ENCODE measurements at places on chromosomes 12 and 14. TPM values are rescaled to one million over a fixed set of nuclear protein-coding genes. Genes with fewer than 3 reads are reported as not detected.

DNA sequence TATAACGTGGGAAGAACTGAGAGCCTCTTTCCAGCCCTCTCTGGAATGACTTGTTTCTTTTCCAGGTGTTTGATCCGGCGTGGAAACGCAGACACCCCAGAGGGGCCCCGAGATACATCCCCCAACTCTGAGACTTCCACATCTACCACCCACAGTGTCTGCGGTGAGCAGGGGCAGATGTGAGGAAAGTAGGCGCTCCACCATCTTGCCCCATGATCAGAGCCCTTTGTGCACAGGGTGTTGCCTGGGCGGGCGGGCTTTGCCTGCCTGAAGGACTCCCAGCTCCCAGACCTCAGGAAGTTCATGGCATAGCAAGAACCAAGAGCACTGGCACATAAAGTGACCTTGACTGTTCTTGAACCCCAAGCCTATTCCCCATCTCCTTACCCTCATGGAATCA, 2.8 kb downstream of the CARMIL3 start:
- H3K27me3 ChIP-seq, result no peaks in the 10 kb centered on the region
- H3K4me1 ChIP-seq, result peaks cover 18% of the 10 kb centered on the region
- no peak overlapping the region for H3K4me3 ChIP-seq
- DNase-seq, result no peak
- H3K27ac ChIP-seq, result no peak overlapping the region

EIF2S3B gene
- 1.2 TPM for total RNA-seq

DNA sequence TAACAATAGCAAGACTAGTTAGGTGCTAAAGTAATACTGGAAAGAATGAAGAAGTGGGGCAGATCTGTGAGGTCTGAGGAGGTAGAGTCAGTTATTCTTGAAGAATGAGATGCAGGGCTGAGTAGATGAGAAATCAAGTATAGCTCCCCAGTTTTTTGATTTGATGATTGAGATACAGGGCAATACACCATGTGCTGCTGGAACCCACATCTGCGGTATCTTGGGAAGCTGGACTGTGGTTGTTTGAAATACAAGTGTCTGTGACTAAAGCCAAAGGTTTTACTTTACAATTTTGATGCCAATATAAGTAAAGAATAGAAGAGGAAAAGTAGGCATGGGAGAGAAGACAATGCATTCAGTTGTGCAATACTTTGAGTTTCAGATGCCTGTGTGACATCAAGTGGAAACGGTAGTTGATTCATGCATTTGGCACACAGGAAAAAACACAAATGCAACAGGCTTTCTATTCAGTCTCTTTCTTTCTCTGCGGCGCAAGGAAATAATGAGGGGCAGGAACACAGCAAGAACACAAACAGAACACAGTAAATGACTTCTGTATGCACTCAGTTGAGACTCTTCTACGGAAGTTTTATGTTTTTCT, 190.2 kb upstream of the SLC38A2 start:
- no peak overlapping the region for H3K4me3 ChIP-seq
- peaks cover 25% of the 10 kb centered on the region for H3K4me1 ChIP-seq
- no peaks in the 10 kb centered on the region for H3K36me3 ChIP-seq
- DNase-seq, result no peak
- no peak overlapping the region for H3K27ac ChIP-seq
- H3K27me3 ChIP-seq, result no peaks in the 10 kb centered on the region

DNA sequence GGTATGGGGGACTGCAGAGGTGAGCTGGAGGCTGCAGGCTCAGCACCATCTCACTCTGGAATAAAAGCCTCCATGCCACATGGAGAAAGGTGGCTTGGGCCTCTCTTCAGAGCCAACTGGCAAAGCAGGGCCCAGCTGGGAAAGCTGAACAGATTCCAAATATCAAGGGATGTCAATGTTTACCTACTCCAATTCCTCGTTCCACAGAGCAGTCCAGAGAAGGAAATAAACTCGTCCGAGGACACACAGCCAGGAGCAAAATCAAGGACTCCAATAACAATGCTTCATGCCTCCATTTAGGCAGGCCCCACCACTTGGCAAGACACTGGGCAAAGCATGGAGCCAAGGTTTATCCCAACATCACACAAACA, 36.3 kb upstream of the PNMA1 start:
- H3K27me3 ChIP-seq, result no peaks in the 10 kb centered on the region
- H3K36me3 ChIP-seq, result no peaks in the 10 kb centered on the region
- H3K4me3 ChIP-seq, result no peak overlapping the region
- H3K27ac ChIP-seq, result peak overlapping the region; percentile 42

FBXL14 gene
- 15.2 TPM for total RNA-seq

PRICKLE1 gene
- total RNA-seq, result 25.3 TPM

DNA sequence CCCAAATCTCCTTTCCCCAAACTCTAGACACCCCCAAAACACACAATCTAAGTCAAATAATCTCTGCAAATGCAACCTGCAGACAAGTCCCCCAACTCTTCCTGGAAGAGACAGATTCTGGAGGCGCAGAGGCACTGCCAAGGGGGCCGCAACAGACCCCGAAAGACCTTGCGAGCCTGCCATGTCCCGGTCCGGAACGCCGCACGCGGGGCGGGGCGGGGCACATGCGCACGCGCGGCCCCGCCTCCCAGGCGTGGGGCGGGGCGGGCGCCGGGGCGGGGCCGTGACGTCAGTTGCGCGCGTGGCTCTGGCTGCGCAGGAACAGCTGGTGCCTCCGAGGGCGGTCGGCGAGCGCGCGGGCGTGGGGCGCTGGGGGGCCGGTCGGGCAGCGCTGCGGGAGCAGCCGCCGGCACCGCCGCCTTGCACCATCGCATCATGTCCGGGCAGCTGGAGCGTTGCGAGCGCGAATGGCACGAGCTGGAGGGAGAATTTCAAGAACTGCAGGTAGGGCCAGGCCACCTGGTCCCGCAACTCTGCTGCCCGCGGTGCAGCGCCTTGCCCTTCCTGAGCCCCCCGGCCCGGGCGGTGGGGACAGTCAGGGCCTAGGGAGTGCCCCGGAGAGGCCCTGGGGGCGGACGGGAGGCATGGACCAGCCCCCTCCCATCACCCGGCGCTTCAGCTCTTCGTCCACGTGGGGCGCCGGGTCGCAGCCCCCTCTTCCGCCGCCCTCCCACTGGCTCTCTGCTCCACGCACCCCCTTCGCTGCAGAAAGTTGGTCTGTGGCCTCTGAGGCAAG, at the start of gene TMEM120B:
TMEM120B (plus strand) TSS at position 292 of the 796 bp plus-strand sequence; CDS start at position 436, 144 bp downstream.
- H3K4me3 ChIP-seq, result peak within 1 kb of the TSS; percentile 94
- peaks cover 40% of the 10 kb centered on the region for H3K4me1 ChIP-seq
- no peaks in the 10 kb centered on the region for H3K27me3 ChIP-seq
- no peak for DNase-seq
- no peaks in the 10 kb centered on the region for H3K36me3 ChIP-seq
- H3K27ac ChIP-seq, result peak within 1 kb of the TSS; percentile 89

HOXC9 gene
- total RNA-seq, result not detected

DLGAP5 gene
- 2.2 TPM for total RNA-seq

GRCh38 chr14:104367866-104368750, 211.5 kb upstream of the C14orf180 start:
- H3K27ac ChIP-seq, result no peak overlapping the region
- H3K4me1 ChIP-seq, result no peaks in the 10 kb centered on the region
- no peaks in the 10 kb centered on the region for H3K27me3 ChIP-seq
- DNase-seq, result no peak
- H3K4me3 ChIP-seq, result no peak overlapping the region

GRCh38 chr12:124581307-124582107, 14.1 kb upstream of the NCOR2 start:
- H3K27me3 ChIP-seq, result no peaks in the 10 kb centered on the region
- H3K27ac ChIP-seq, result no peak overlapping the region
- no peaks in the 10 kb centered on the region for H3K4me1 ChIP-seq

DNA sequence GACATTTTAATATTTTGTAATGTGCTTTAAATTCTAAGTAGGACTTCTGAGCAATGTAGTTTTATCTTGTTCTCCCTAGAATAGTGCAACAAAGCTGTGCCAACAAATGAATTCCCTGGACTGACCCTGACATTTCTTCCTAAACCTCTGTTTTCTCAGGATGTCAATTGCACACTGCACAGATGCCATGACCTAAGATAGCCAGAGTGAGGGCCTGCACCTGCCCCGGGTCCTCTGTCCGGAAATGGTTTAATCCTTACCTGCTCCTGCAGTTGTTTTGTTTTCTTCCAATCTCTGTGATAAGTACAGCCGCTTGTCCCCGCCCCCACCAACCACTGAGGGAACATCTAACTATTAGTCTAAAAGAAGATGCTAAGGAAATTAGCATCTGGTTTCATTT, 831.5 kb downstream of the GALC start:
- no peak overlapping the region for H3K4me3 ChIP-seq
- H3K27ac ChIP-seq, result no peak overlapping the region
- H3K36me3 ChIP-seq, result no peaks in the 10 kb centered on the region
- H3K27me3 ChIP-seq, result no peaks in the 10 kb centered on the region
- no peak for DNase-seq

TSPAN11 gene
- 2.5 TPM for total RNA-seq

DNA sequence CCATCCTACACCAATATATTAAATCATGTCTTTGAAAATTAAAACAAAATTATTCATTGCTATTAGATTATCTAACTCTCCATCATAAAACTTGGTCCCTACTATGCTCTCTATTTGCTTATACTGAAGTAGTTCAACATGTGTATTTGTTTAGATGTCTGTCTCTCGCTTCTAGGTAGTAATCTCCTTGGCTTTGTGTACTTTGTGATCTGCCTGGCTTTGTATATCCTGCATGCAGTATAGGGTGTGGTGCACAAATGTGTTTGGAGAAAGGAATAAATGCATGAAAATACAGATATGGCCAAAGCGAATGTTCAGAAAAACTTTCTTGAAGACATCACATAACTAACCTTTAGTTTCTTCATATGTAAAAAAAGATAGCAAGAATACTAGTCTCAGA, 246.6 kb upstream of the LRFN5 start:
- no peak overlapping the region for H3K27ac ChIP-seq
- DNase-seq, result no peak
- no peak overlapping the region for H3K4me3 ChIP-seq
- H3K27me3 ChIP-seq, result no peaks in the 10 kb centered on the region
- H3K4me1 ChIP-seq, result no peaks in the 10 kb centered on the region

DNA sequence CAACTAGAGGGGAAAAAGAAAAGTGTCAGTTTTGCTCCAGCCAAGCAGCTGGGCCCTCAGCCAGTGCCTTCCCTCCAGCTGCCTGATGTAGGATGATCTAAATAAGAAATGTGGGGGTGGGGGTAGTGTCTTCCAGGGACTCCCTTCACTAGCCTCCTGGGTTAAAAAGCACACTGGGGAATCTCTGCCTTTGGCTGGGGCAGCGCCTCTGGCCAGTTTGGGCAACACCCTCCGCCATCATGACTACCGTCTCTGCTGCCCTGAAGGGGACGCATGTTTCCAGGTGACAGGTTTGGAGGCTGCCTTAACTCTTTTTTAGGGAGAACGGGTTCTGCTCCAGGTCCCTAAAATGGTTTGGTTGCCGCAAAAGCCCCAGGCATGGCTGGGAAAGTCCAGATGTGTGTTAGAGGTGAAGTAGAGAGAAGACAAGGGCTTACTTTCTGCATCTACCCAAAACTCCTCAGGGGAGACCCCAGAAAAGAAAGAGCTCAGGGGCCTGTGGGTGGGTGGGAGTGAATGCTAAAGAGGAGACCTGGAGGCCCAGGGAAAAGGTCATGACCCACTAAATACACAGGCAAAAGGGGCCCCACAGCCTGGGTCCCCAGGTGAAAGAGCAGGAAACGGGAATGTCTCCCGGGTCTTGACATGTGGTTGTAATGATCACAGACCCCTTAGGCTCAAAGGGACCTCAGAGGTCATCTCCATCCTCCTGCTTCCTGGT, 132.8 kb upstream of the CCND2 start:
- no peak for DNase-seq
- no peaks in the 10 kb centered on the region for H3K4me1 ChIP-seq
- H3K27ac ChIP-seq, result no peak overlapping the region
- H3K27me3 ChIP-seq, result no peaks in the 10 kb centered on the region
- no peak overlapping the region for H3K4me3 ChIP-seq
